ENCODE measurements at places on chromosomes 5 and 9.
A peak's percentile ranks its signal among the peaks of the same experiment; 100 is the strongest.

DNA sequence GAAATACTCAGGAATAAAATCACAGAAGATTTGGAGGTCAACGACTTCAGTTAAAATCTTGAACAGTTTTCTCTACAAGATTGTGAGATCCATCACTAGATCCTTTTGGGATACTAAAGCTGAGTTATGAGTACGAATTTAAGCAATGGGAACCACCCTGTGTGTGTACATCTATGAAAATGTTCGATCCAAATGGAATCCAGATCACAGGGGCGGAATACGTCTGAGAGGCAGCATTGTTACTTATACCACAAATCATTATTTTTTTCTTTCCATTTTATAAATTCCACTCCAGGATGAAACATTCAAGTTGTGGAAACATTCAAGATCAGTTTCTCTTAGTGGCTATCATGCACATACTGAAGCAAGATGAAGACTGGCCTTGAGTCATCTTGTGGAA lies 239.3 kb upstream of the PAPPA start:
- no peak for DNase-seq

GRCh38 chr9:135448663-135449100 lies 30.9 kb upstream of the PPP1R26 start:
- DNase-seq = no peak

DNA sequence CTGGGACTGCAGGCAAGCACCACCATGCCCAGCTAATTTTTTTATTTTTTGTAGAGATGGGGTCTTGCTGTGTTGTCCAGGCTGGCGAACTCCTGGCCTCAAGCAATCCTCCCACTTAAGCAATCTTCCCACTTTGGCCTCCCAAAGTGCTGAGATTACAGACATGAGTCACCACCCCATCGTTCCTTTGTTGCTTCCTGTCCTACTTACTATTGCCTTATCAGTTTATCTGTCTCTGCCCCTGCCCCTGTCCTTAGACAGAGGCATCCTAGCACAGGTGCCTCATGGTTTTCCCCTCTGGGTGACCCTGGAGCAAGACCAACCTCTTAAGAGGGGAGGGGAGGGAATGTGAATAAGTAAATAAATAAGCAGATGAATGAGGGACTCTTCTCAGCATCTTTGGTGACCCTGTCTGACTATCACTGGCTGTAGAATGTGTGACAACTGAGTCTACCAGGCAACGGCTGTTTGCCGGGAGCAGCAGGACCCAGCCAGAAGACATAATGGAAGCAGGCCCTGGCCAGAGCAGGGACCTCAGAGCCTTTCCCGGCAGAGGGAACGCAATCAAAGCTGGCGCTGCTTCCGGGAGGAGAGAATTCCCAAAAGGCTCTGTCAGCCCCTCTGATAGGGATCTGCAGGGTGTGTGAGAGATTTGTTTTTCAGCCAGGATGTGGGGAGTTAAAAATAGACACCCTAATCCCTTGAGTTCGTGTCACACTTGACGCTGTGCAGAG lies 43.8 kb upstream of the DAB2IP start:
- no peak for DNase-seq

- no peak for DNase-seq
Observed at GRCh38 chr5:14272548-14273205, 129.5 kb downstream of the TRIO start.

GRCh38 chr5:117204926-117205869 lies 630.6 kb upstream of the SEMA6A start:
- DNase-seq = no peak

GRCh38 chr9:5510360-5510931 lies at the start of gene PDCD1LG2:
Gene PDCD1LG2, plus strand, starts transcription at chr9:5510531. Its CDS starts 12,016 bp downstream, at chr9:5522547.
- DNase-seq = peak; percentile 24

GRCh38 chr5:109102096-109102690 lies 307.6 kb downstream of the PJA2 start:
- no peak for DNase-seq

DNA sequence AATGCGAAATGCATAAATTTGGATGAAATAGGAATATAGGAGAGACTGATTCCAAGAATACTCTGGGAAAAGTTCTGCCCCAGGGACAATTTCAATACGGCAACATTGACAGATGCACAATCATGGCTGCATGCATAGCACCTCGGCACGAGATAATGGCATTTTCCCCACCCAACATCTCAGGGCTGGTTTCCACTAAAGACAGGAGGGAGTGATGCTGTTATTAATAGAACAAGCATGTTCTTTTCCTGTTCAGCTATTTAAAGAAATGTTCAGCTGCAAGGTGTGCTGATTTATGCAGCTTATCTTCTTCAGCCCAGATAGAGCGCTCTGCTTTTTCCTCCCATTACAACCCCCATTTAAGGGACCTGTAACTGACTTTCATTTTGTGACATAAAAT lies 740.2 kb downstream of the TLR4 start:
- no peak for DNase-seq

DNA sequence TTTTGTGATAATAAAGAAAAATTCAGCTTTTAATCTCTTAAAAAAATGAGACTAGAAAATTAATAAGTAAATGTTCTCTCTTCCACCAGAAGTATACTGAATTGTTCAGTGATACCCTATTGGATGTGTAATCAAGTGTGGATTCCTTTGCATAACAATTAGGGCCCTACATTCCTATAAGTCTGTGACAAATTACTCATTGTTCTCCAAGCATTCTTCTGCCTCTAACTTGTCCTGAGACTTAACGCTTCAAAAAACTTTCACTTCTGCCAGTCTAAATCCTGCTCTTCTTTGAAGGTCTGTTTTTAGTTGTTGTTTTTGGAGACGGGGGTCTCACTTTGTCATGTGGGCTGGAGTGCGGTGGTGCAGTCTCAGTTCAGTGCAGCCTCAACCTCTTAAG lies 9.2 kb upstream of the DDX46 start:
- no peak for DNase-seq

- no peak for DNase-seq
Observed at GRCh38 chr9:18847576-18848275, 185.3 kb downstream of the SAXO1 start.

DNA sequence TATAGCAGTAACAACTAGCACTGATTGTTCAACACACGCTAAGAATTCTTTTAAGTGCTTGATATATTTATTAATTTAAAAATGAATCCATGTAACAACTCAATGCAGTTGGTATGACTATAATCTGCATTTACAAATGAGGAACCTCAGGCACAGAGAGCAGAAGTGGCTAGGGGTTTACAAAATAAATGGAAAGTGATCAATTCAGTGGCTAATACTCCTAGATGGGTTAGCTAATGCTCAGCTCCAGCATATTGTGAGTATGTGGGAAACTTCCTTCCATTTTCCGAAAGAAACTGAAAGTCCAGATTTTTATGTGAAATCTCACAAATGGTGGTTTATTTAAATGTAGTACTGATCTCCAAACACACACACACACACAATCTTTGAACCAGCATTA lies 128.0 kb downstream of the RFX3 start:
- no peak for DNase-seq

DNA sequence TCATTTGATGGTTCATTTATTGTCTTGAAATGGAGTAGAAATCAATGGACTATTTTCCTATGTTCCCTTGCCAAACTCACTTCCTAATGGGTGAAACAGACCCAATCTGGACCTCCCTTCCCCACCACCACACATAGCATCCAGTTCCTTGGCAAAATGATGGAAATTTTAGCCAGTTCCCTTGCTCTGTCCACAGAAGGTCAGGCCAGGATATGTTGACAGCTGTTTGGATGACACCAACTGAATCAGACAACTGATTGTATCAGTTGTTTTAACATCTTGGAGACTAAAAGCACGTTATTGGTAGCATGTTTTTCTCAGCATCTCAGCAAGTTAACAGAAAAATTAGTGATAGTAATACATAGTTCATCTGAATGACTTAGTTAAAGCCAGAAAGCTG lies 534.8 kb downstream of the PSAT1 start:
- DNase-seq = no peak

DNA sequence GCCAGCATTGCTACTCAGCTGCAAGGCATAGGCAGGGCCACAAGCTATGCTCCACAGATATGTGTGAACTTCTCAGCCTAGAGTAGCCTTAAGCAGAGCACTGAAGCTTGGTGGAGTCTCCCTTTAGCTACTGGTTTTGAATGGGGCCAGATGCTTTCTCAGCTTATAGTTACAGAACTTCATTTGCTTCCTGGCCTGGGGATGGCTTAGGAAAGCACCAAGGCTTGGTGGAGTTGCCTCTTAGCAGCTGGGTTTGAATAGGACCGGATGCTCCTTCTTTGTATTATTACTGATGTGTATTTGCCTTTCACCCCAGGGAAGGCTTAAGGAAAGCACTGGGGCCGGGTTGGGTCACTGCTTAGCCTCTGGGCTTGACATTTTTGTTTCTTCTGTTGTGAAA lies 497.8 kb upstream of the SEMA6A start:
- no peak for DNase-seq

- no peak for DNase-seq
Observed at GRCh38 chr5:56549096-56549886, 266.1 kb upstream of the MAP3K1 start.

- no peak for DNase-seq
Observed at GRCh38 chr5:176621661-176622079, 8.7 kb downstream of the SNCB start.

DNA sequence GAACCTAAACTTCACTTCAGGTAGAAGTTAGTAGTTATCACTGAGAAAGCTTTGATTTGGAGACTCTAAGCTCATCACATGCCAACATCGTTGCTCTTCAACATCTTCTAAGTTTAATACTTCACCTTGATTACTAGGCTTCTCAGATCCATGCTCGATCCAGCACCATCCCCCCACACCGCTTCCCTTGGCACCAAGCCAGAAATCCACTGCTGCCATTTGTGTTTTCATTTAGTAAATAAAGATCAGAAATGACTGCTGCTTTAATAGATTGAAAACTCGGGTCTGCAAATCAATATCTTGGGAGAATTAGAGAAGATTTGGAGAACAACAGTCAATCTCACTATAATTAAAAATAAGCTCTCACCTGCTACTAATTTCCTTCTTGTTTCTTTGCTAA lies 214.7 kb upstream of the NR4A3 start:
- DNase-seq = no peak

DNA sequence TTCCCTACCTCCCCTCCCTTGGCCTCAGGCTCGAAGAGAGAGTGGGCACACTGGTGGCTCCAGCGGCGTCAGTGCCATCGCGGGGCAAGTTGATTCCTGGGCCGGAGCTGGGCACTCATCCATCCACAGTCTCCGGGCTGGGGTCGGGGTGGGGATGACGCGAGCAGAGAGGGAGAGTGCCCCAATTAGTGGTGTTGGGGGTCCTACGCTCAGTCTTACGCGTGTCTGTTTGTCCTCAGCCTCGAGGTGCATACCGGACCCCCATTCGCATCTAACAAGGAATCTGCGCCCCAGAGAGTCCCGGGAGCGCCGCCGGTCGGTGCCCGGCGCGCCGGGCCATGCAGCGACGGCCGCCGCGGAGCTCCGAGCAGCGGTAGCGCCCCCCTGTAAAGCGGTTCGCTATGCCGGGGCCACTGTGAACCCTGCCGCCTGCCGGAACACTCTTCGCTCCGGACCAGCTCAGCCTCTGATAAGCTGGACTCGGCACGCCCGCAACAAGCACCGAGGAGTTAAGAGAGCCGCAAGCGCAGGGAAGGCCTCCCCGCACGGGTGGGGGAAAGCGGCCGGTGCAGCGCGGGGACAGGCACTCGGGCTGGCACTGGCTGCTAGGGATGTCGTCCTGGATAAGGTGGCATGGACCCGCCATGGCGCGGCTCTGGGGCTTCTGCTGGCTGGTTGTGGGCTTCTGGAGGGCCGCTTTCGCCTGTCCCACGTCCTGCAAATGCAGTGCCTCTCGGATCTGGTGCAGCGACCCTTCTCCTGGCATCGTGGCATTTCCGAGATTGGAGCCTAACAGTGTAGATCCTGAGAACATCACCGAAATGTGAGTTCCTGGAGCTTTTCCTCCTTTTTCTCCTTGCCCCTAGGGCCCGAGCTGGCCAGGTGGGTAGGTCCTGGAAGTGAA lies 861 bp downstream of the NTRK2 start:
- no peak for DNase-seq

- no peak for DNase-seq
Observed at GRCh38 chr9:92483627-92484545, 1.6 kb upstream of the ASPN start.

- DNase-seq = no peak
Observed at GRCh38 chr9:89905606-89906338, 301.0 kb downstream of the GADD45G start.

All from stimulated activated naive CD8-positive, alpha-beta T cell treated with anti-CD3 and anti-CD28 coated beads, Interleukin-15, amount 100 ng/mL, for 72 hours (primary cell).